ENCODE measurements at places on chromosomes 6 and 20.

DNA sequence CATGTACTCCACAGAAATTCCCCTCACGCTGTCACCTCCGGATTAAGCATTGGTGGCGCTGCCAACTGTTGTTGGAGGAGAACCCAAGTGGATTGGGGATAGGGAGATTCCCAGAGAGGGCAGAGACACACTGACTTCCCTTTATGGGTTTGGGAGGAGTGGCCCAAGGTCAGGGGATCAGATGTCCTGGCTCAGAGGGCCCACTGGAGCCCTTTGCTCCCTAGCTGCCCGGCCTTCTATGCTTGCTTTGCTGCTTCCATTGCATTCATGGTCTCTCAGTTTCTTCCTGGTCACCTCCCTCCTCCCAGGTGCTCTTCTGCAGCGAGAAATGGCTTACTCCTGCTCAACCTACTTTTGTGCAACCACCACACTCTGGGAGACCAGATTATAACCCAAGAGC lies 14.3 kb downstream of the CUL9 start:
- no peak overlapping the region for H3K4me3 ChIP-seq
- H3K36me3 ChIP-seq: peaks cover 34% of the 10 kb centered on the region
- H3K4me1 ChIP-seq: no peaks in the 10 kb centered on the region
- no peak for DNase-seq
- no peak overlapping the region for H3K27ac ChIP-seq

DNA sequence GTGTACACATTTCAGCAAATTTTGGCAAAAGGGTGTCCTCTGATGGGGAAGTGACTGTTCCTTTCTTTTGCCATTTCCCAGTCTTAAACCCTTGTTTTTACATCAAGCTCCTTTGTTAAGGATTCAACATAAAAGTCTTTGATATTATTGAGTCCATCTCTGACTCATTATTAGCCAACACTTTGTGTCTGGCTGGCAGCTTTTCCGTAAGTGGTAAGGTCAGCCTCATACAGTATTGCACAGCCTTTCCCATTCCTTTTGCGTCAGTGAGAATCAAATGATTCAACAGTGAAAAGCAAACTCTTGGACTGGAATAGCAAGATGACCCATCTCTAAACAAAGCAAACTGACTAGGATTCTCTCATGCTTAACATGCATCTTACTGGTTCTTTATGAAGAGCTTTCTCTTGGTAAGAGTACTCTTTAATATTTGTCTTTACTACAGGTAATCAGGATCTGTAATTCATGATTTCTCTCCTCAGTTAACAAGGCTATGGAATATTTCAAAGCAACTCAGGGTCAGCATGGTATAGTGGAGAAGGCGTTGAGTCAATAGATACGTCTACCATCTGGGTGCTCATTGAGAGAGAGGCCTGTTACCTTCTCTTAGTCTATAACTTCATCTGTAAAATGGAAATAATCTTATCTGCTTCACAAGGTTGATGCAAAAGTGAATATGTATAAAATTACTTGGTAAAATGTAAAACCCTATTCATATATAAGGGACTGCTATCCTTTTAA lies 183.6 kb downstream of the PRL start:
- H3K27me3 ChIP-seq: no peaks in the 10 kb centered on the region
- H3K4me1 ChIP-seq: peaks cover 10% of the 10 kb centered on the region
- peak; percentile 3 for DNase-seq
- no peaks in the 10 kb centered on the region for H3K36me3 ChIP-seq

DNA sequence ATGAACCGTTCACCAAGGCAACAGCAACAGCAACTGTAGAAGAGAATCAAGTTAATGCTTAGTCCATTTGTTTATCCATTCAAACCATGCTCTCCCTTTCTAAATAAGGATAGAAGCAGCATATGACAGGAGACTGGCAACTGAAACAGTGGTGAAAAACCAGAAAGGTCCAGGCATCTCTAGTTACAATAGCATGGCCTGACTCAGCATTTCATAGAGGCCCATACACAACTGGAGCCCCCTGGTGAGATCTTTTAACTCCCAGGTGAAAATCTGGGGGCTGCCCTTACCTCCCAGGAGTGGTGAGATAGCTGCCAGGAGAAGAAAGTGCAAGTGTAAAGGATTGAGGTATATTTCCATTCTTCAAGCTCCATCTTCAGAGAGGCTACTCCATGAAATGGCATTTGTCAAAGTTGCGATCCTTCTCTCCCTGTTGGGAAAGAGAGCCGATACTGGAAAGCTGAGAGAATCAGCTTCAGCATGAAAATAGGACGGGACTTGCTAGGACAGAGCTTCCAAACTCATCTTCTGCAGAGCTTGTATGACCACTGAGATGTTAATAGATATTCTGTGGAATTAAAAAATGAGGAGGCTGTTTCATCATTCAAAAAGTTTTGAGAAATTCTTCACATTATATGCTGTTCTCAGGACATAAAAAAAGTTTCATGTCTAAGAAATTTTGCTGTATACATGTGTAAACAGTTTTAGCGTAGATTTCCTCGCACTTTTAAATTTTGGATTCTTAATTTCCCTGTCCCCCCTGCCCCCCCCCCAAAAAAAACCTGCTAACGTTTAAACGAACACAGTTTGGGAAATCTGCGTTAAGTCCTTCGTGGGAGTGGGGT lies 10.9 kb upstream of the SLC2A12 start:
- no peak overlapping the region for H3K27ac ChIP-seq
- H3K27me3 ChIP-seq: no peaks in the 10 kb centered on the region
- H3K4me1 ChIP-seq: no peaks in the 10 kb centered on the region
- H3K36me3 ChIP-seq: no peaks in the 10 kb centered on the region
- no peak for DNase-seq

GRCh38 chr20:5000263-5001173 lies 792 bp downstream of the SLC23A2 start:
- H3K27me3 ChIP-seq: no peaks in the 10 kb centered on the region
- H3K4me3 ChIP-seq: peak overlapping the region; percentile 88
- H3K36me3 ChIP-seq: no peaks in the 10 kb centered on the region
- peak; percentile 55 for DNase-seq

GRCh38 chr6:170405311-170405975 lies 98.9 kb downstream of the FAM120B start:
- peaks cover 17% of the 10 kb centered on the region for H3K4me1 ChIP-seq
- no peaks in the 10 kb centered on the region for H3K27me3 ChIP-seq
- H3K36me3 ChIP-seq: peaks cover 19% of the 10 kb centered on the region

DNA sequence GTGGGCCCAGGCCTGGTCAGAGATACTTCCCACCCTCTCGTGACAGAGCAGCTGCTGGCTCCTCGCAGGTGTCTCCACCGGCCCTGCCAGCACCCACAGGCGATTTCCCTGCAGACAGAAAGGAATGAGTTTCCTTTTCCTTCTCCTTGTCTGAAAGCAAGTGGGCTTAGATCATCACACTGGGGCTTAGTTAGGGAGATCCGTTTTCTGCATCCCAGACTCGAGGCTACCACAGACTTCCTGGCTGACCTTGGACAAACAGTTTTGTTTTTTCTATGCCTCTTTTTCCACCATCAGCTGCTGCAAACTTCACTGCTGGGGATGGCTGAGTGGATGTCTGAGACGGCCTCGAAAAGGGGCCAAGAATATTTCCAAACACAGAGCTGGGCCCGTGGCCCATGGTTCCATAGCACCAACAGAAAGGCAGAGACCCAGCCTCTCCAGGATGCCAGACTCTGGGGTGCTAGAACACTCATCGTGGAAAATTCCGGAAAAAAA lies 86.5 kb downstream of the BANF2 start:
- no peak overlapping the region for H3K27ac ChIP-seq
- H3K4me3 ChIP-seq: no peak overlapping the region

DNA sequence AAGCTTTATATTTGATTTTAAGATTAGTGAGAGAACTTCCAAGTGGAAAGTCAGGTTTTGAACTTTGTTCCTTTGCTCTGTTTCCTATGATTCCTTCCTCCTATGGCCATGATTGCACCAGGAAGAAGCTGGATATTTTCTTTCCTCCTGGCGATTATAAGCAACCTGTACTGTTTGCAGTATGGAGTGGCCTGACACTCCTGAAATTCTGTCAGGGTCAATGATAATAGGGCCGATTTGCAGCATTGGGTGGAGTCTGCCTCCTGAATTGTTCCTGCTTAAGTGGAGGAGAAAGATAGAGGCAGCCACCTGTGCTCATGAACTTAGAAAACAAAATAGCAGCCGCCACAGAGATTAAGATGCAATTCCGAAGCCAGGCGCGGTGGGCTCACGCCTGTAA lies 9.8 kb upstream of the FAM217A start:
- H3K27ac ChIP-seq: no peak overlapping the region
- no peak overlapping the region for H3K4me3 ChIP-seq
- H3K36me3 ChIP-seq: no peaks in the 10 kb centered on the region

- H3K36me3 ChIP-seq: no peaks in the 10 kb centered on the region
- no peak for DNase-seq
- H3K4me1 ChIP-seq: no peaks in the 10 kb centered on the region
- H3K4me3 ChIP-seq: no peak overlapping the region
Observed at GRCh38 chr20:42366626-42367025, 748.4 kb upstream of the CHD6 start.

GRCh38 chr6:67717281-67717680 lies 917.8 kb upstream of the ADGRB3 start:
- no peak overlapping the region for H3K27ac ChIP-seq
- no peak for DNase-seq
- H3K27me3 ChIP-seq: no peaks in the 10 kb centered on the region
- no peaks in the 10 kb centered on the region for H3K36me3 ChIP-seq
- no peaks in the 10 kb centered on the region for H3K4me1 ChIP-seq
- no peak overlapping the region for H3K4me3 ChIP-seq

GRCh38 chr20:22810030-22810429 lies 225.1 kb upstream of the SSTR4 start:
- H3K27me3 ChIP-seq: no peaks in the 10 kb centered on the region
- H3K4me3 ChIP-seq: no peak overlapping the region
- H3K27ac ChIP-seq: no peak overlapping the region

- no peak for DNase-seq
- H3K4me3 ChIP-seq: no peak overlapping the region
- no peaks in the 10 kb centered on the region for H3K27me3 ChIP-seq
- H3K4me1 ChIP-seq: no peaks in the 10 kb centered on the region
- H3K36me3 ChIP-seq: no peaks in the 10 kb centered on the region
Observed at GRCh38 chr6:125954735-125955339, 1.7 kb upstream of the HINT3 start.

DNA sequence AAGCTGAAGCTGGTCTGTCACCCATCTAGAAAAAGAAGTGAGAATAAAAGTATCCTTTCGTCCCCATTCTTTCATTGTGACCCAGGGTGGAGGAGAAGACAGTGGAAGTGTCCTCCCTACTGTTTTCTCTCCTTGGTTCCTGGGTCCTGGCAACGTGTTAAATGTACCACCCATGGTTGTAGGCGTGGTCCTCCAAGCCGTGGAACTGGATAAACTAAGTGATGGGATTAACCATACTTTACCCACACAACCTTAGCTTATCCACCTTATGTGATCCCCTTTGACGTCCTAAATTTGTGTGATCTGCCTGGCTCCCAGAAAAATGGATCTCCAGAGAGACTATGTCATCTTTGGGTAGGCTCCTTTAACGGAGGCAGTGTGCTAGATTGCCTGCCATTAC lies 47.4 kb downstream of the HLA-DPB1 start:
- H3K4me1 ChIP-seq: no peaks in the 10 kb centered on the region
- no peak for DNase-seq

DNA sequence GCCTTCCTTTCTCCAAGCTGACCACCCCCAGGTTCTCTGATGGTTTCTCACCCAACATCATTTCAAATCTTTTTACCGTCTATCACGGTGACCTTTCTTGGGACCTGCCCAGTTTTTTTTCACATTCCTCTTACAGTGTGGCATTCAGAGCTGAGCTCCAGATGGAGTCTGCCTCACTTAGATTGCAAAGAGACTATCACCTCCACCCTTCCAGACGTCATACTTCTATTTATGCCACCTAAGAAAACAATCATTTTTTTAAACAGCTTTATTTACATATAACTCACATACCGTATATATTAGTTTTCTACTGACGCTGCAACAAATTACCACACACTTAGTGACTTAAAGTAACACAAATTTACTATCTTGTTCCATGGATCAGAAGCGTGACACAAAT lies 32.3 kb upstream of the CTNNBL1 start:
- H3K4me1 ChIP-seq: no peaks in the 10 kb centered on the region
- no peak overlapping the region for H3K27ac ChIP-seq
- no peaks in the 10 kb centered on the region for H3K36me3 ChIP-seq
- DNase-seq: no peak

DNA sequence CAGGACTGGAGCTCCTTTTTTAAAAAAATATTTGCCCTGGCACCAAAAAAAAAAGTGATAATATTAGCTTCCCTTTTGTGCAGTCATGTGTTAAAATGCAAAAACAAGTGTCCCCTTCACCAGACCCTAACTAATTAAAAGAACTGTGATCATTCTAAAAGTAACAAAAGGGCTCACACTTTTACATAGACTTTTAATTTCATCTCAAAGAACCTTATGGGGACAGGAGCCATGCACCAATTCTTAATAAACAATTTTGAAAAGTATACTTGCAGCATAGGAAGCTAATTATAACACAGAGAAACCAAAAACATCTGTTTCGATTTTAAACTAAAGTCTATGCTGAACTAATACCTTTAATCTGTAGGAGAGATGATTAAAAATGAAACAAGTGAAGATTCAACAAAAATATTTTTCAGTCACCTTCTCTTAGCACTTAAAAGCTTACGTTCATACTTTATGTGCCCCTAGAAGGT lies 17.3 kb downstream of the STX7 start:
- H3K4me1 ChIP-seq: peaks cover 27% of the 10 kb centered on the region
- no peak overlapping the region for H3K4me3 ChIP-seq
- H3K27me3 ChIP-seq: no peaks in the 10 kb centered on the region
- DNase-seq: no peak

- no peaks in the 10 kb centered on the region for H3K27me3 ChIP-seq
- H3K27ac ChIP-seq: no peak overlapping the region
- no peaks in the 10 kb centered on the region for H3K4me1 ChIP-seq
- DNase-seq: no peak
Observed at GRCh38 chr20:62787321-62787720, 9.0 kb upstream of the MRGBP start.

DNA sequence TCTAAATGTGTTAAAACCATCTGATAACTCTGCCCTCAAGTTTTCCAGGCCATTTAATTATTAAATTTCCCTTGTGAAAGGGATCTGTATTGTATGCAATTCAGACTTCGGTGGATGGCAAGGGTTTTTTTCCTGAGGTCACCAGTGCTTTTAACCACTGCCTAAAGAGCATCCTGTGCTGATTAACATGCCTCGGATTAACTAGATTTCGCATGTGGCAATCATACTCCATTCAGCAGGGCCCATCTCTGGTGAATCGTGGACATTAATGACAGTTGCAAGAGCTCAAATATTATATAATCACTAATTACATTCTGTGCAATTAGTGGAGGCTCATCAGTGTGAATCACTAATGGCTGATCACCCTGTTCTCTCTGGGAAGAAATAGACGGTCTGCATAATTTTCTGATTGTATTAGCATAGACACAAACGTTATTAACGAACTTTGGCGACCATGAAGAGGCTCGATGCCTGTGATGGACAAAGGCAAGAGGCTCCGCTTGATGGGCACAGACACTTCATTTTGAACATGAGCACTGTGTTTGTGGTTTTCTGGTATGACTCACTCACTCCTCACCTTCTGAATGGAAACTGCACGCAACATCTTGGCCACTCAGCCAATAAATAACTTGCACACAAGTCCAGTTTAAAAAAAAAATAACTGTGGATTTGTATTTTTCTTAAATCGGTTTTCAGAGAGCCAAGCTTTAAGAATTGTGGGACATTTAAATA lies 31.4 kb downstream of the LINC00237 start:
- H3K4me1 ChIP-seq: no peaks in the 10 kb centered on the region
- no peak overlapping the region for H3K4me3 ChIP-seq
- H3K27ac ChIP-seq: no peak overlapping the region
- no peaks in the 10 kb centered on the region for H3K36me3 ChIP-seq
- no peaks in the 10 kb centered on the region for H3K27me3 ChIP-seq

- no peak overlapping the region for H3K27ac ChIP-seq
- no peak overlapping the region for H3K4me3 ChIP-seq
- no peaks in the 10 kb centered on the region for H3K36me3 ChIP-seq
- DNase-seq: no peak
- peaks cover 27% of the 10 kb centered on the region for H3K27me3 ChIP-seq
- peaks cover 22% of the 10 kb centered on the region for H3K4me1 ChIP-seq
Observed at GRCh38 chr6:149990661-149991471, 27.1 kb downstream of the ULBP1 start.
